Nephron progenitor cell (in vitro differentiated cells): ENCODE measurements at places on chromosomes 1 and 21.

DNA sequence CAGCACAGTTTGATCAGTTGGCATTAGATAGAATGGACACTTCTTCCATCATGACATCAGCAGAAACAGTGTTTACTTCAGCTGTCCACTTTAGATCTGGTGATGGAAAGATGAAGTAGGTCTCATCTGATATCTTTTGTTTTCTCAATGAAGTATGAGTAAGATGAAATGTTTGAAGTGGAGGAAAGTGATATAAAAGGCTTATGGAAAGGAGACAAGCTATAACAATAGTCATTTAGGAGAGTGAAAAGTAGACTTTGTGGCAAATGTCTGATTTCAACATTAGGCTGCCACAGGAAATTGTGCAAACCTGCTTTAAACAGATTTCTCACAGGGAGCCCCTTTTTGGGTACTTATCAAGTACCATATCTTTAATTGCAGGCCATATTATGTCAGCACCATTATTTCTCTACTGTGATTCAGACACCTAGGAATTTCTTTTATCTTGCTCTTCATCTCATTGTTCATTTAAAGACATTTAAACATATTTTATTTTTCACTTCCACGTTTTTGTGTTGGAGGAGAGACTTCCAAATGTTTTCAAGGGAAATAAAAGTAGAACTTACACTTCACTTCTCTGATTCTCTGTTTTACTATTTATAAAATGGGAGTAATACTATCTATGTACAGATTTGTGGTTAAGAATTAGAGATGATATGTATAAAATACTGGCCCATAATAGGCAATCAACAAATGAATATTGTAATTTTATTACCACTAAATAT, 18.1 kb downstream of the PDC start:
- no peak for DNase-seq
- H3K27me3 ChIP-seq, result no peaks in the 10 kb centered on the region
- H3K4me1 ChIP-seq, result no peaks in the 10 kb centered on the region

GRCh38 chr1:43619996-43620920, 29.7 kb upstream of the KDM4A start:
- H3K27me3 ChIP-seq, result peaks cover 3% of the 10 kb centered on the region
- DNase-seq, result no peak
- H3K4me3 ChIP-seq, result no peak overlapping the region
- peaks cover 48% of the 10 kb centered on the region for H3K36me3 ChIP-seq
- H3K4me1 ChIP-seq, result peaks cover 16% of the 10 kb centered on the region
- H3K27ac ChIP-seq, result no peak overlapping the region

GRCh38 chr21:29159842-29160241, 29.4 kb downstream of the MAP3K7CL start:
- H3K4me3 ChIP-seq, result no peak overlapping the region
- H3K36me3 ChIP-seq, result no peaks in the 10 kb centered on the region
- H3K4me1 ChIP-seq, result no peaks in the 10 kb centered on the region
- no peak for DNase-seq

- no peaks in the 10 kb centered on the region for H3K36me3 ChIP-seq
- no peak for DNase-seq
- no peak overlapping the region for H3K4me3 ChIP-seq
- H3K4me1 ChIP-seq, result no peaks in the 10 kb centered on the region
- H3K27ac ChIP-seq, result no peak overlapping the region
Measured at GRCh38 chr1:174391716-174392115, 56.0 kb upstream of the GPR52 start.

DNA sequence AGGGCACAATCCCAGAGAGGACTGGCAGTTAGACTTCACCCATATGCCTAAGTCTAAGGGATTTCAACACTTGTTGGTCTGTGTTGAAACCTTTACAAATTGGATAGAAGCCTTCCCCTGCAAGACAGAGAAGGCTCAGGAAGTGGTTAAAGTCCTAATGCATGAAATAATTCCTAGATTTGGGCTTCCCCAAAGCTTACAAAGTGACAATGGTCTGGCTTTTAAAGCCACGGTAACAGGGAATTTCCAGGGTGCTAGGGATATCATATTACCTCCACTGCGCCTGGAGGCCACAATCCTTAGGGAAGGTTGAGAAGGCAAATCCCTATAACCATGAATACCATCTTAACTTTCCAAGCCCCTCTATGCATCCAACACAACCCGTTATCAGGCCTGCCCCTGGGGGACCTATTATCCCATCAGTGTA, 3.3 kb upstream of the FMO4 start:
- H3K4me3 ChIP-seq, result no peak overlapping the region
- no peak overlapping the region for H3K27ac ChIP-seq
- peaks cover 28% of the 10 kb centered on the region for H3K4me1 ChIP-seq
- peaks cover 2% of the 10 kb centered on the region for H3K36me3 ChIP-seq

- peaks cover 48% of the 10 kb centered on the region for H3K27me3 ChIP-seq
- H3K27ac ChIP-seq, result no peak overlapping the region
- H3K4me1 ChIP-seq, result peaks cover 40% of the 10 kb centered on the region
- no peak overlapping the region for H3K4me3 ChIP-seq
Measured at GRCh38 chr1:204647114-204647804, 38.3 kb downstream of the LRRN2 start.

DNA sequence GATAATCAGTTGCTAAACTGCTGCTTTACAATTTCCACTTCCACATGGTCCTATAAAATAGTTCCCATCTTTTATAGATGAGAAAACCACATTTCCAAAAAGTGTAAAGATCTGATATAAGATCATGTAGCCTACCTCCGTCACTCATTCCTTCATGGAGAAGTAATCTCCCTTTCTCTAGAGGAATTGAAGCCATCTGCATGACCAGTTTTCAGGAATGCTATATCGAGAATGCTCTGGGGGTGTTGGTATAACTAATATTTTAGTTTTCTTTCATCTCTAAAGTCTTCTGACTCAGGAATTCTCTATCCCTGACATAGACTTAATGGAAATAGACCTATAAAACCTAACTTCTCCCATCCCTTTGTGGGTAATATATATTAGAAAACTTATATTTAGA, 173.0 kb upstream of the UBE2U start:
- H3K27ac ChIP-seq, result no peak overlapping the region
- no peaks in the 10 kb centered on the region for H3K4me1 ChIP-seq
- peaks cover 4% of the 10 kb centered on the region for H3K27me3 ChIP-seq
- H3K4me3 ChIP-seq, result no peak overlapping the region
- no peak for DNase-seq
- peaks cover 10% of the 10 kb centered on the region for H3K36me3 ChIP-seq

- no peak for DNase-seq
- peaks cover 11% of the 10 kb centered on the region for H3K36me3 ChIP-seq
- H3K4me3 ChIP-seq, result no peak overlapping the region
- no peak overlapping the region for H3K27ac ChIP-seq
Measured at GRCh38 chr1:172391976-172392375, 28.5 kb upstream of the C1orf105 start.
